ENCODE measurements at places on chromosomes 5 and 9. TPM values are rescaled to one million over a fixed set of nuclear protein-coding genes. Genes with fewer than 3 reads are reported as not detected.

DNA sequence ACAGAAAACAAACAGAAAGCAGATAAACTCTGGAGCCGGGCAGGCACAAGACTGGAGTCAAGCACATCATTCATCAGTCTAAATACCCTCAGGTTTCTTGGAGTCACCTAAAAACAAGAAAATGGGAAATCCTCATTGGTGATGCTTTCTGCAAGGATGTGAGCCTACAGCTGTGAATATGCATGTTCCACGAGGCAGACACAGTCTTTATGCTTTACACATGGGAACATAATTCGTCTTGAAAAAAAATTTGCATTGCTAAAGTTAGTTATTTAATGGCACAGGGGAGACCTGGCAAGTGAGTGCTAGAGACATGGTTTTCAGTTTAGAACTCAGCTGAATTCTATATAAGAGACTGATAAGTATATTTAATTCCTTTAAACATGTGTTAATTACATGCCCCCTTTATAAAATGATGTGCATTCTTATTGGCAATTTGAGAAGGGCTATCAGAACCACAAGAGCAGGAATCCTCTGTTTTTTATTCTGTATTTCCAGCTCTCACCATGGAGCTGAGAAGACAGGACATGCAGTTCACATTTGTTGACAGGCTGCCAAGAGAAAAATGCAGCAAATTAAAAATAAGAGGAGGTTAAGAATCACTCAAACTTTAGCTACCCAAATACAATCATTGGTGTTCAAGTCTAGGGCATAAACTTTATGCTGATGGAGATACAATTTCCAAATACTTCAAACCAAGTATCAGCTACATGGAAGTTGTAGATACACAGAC lies 438.0 kb upstream of the MPDZ start:
- no peaks in the 10 kb centered on the region for H3K4me1 ChIP-seq
- H3K4me3 ChIP-seq, result no peak overlapping the region
- H3K27me3 ChIP-seq, result no peaks in the 10 kb centered on the region
- no peak overlapping the region for H3K27ac ChIP-seq

The ANKRD31 gene
- 0.15 TPM for total RNA-seq

DNA sequence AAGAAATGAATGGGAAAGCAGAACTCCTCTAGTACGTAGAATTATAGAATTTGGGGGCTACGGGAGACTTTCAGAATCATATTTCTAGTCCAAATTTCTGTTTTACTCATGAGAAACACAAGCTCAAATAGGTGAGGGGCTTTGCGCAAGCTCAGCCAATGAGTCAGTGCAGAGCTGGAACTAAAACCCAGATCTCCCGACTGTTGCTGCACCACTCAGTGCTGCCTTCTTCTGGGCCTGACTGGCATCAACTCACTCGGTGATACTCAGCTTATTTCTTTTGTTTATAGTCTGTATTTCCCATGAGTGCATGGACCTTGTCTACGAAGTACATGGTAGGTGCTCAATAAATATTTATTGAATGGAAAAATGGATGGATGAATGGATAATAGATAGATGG lies 280.2 kb downstream of the CDK5RAP2 start:
- H3K27ac ChIP-seq, result no peak overlapping the region
- H3K4me1 ChIP-seq, result no peaks in the 10 kb centered on the region
- no peaks in the 10 kb centered on the region for H3K27me3 ChIP-seq
- no peak for DNase-seq
- no peak overlapping the region for H3K4me3 ChIP-seq

DNA sequence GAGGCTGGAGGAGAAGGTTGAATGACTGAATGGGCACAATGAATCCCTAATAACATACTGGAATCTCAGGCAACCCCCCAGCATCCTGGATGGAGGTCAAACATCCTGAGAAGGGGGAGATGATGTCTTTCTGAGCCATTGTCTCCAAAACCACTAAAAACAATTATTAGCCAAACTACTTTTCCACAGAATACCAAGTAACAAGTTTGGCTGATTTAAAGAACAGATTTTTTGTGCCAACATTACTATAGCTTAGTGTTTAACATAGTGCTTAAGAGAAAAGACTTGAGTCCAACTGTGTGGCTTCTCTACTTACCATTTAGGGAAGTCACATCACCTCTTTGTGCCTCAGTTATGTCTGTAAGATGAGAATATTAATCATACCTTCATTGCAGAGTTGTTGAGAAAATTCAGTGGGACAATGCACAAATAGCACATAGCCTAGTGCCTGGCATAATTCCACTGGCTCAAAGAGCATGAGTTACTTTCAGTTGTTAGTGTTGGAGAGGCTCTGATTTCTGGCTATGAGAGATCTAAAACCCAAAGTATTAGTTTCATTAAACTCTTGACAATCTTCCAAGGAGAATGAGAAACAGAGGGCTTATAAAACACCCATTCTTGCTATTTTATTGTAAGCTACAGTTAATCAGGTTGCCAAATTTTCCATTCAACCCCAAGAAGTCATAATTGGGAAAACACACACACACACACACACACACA lies 111.3 kb upstream of the NR3C1 start:
- no peak overlapping the region for H3K27ac ChIP-seq
- no peaks in the 10 kb centered on the region for H3K36me3 ChIP-seq
- no peak for DNase-seq
- no peak overlapping the region for H3K4me3 ChIP-seq
- H3K4me1 ChIP-seq, result no peaks in the 10 kb centered on the region

The ZNF782 gene
- total RNA-seq, result 7.4 TPM

DNA sequence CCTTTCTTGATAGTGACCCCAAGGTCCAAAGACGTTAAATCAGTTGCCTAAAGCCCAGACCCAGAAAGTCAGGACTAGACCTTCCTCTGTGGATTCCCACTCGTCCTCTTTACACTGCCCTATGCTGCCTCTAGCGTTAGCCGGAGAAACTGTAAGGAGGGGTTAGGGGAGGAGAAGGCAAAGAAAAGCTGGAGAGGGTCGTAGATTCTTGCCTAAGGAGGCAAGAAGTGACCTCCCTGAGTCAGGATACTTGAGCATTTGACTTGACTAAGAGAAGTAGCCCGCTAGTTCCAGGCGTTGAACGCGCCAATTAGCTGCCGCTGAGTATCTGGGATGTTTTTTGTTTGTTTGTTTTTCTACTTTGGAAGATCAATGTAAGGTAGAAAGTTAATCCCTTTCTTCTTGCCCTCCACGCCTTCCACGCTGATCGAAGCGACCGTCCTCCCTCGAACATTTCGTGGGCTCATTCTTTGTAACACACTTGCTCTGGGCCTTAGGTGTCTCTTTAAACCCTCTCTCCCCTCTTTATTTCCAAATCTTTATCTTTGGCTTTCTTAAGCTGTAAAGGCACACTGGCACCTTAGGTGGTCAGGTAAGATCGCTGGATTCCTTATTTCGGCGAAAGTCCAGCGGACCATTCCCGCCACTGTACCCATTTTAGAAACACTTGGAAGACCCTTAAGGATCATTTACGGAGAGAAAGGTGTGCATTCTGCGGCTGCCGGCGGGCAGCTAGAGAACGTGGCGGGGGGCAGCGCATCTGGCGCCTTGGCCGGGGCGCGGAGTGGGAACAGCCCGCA lies 5.1 kb upstream of the RGMB start:
- DNase-seq, result no peak
- H3K4me3 ChIP-seq, result no peak overlapping the region
- peaks cover 42% of the 10 kb centered on the region for H3K4me1 ChIP-seq
- no peaks in the 10 kb centered on the region for H3K36me3 ChIP-seq

GRCh38 chr5:30106596-30106995 lies 1086.9 kb upstream of the CDH6 start:
- H3K36me3 ChIP-seq, result no peaks in the 10 kb centered on the region
- H3K4me3 ChIP-seq, result no peak overlapping the region
- no peak overlapping the region for H3K27ac ChIP-seq

DNA sequence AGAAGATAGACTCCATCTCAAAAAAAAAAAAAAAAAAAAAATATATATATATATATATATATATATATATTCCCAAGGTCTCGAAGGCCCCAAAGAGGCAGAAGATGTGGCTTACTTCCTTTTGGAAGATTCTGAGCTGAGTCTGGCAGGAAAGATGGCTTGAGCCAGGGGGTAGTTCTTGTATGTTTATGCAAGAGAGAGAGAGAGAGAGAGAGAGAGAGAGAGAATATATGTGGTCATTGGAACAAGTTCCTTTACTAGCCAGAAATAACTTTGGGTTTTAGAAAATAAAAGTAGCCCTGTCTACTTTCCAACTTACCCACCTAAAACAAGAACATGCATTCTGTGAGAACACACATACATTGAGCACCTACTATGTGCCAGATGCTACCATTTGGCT lies 17.6 kb downstream of the NCS1 start:
- H3K4me1 ChIP-seq, result peaks cover 4% of the 10 kb centered on the region
- H3K4me3 ChIP-seq, result no peak overlapping the region
- no peak overlapping the region for H3K27ac ChIP-seq
- no peak for DNase-seq

DNA sequence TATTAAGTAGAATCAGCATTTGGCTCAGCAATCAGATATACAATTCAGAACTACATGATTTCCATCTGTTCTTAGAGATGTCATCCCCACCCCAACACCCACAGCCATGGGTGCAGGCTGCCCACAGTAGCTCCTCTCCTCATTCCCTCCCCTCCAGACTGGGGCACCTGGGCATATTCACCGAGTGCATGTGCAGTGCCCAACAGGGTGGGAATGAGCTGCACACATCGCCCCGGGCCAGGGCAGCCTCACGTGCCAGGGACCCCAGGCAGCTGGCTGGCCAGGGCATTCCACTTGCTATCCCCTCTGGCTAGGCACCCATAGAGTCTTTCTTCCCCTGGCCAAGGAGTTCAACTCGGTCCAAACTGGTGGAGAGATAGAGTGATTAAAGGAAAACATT lies 461.9 kb upstream of the NUDT12 start:
- no peaks in the 10 kb centered on the region for H3K27me3 ChIP-seq
- H3K4me3 ChIP-seq, result no peak overlapping the region
- no peaks in the 10 kb centered on the region for H3K4me1 ChIP-seq
- no peak for DNase-seq

The FOXD4L3 gene
- total RNA-seq, result not detected

The PCAT7 gene
- not detected for total RNA-seq

DNA sequence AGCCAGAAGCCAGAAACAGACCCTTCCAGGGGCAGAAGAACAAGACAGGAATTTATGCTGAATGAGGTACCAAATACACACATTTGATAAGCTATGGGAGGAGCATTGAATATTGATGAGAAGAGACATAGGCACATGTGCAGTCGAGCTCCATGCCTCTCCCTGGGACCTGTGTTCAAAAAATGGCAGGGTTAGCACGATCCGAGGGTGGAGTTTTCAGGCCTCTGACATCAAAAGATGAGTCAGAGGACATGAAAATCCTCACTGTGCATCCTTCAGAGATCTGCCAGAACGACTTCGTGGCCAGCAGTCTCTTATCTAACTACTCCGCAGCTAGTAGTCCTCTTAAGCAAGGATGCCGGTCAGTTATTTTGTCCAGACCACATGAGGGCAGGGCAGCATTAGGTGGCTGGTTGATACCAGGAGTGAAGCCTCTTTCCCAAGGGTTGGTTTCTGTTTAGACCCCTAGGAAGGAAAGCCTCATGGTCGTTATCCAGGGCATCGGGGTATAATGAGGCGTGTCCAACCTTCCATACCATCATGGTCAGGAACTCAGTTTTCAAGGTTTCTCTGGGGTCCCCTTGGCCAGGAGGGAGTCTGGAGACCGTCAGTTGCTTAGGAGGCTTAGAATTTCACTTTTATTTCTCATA lies 11.6 kb upstream of the CMBL start:
- H3K4me1 ChIP-seq, result no peaks in the 10 kb centered on the region
- no peaks in the 10 kb centered on the region for H3K36me3 ChIP-seq
- H3K27ac ChIP-seq, result no peak overlapping the region

GRCh38 chr9:111076042-111076441 lies 37.8 kb upstream of the LPAR1 start:
- no peak overlapping the region for H3K27ac ChIP-seq
- H3K4me1 ChIP-seq, result no peaks in the 10 kb centered on the region
- no peak overlapping the region for H3K4me3 ChIP-seq
- no peaks in the 10 kb centered on the region for H3K27me3 ChIP-seq
- H3K36me3 ChIP-seq, result no peaks in the 10 kb centered on the region

DNA sequence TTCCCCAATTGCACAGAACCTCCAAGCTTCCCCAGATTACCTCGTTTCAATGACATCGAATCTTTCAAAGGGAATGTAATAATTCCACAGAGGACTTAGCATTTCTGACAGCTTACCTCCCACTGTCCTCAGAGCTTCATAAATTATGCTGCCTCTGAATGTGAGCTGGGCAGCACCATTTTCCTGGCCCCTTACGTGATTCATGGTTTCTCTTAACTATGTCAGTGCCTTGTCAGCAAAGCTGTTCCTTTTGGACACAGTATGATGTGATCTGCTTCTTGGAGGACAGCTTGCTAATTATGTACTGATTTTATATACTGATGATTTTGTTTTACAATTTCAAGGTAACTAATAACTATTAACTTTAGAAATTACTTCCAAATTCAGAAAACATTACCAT lies 27.7 kb upstream of the SSBP2 start:
- no peaks in the 10 kb centered on the region for H3K36me3 ChIP-seq
- peak overlapping the region; percentile 38 for H3K4me3 ChIP-seq
- no peaks in the 10 kb centered on the region for H3K27me3 ChIP-seq
- no peak for DNase-seq
- peak overlapping the region; percentile 67 for H3K27ac ChIP-seq

The DMGDH gene
- 0.43 TPM for total RNA-seq

The TRIP13 gene
- 0.45 TPM for total RNA-seq

GRCh38 chr9:76552751-76553455 lies 93.9 kb downstream of the GCNT1 start:
- H3K27me3 ChIP-seq, result no peaks in the 10 kb centered on the region
- no peak overlapping the region for H3K4me3 ChIP-seq
- DNase-seq, result no peak
- no peak overlapping the region for H3K27ac ChIP-seq
- no peaks in the 10 kb centered on the region for H3K4me1 ChIP-seq

DNA sequence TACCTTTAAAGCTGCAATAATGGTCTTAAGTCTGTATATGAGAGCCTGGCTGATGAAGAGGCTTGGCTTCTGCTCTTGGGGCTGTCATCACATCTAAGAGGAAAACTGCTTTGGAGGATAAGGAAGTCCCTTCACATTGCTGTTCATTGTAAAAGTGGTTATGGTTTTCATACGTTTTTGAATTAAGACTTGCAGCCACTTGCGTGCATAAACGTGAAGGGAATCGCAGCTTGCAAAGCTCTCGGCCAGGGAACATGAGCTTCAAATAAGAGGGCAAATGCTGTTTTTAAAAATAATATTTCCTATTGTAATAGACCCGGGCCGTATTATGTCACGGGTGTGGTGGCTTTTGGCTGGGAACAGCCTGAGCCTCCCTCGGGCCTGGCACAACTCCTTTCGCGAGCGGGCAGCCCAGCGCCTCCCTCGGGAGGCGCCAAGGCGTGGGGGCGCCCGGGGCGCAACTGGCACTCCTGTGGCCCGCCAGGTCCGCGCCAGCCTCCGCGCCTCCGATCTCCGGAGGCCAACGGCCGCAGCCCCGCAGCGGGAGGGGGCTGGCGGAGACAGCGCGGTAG lies 538 bp upstream of the ARHGEF28 start:
- H3K36me3 ChIP-seq, result no peaks in the 10 kb centered on the region
- peaks cover 11% of the 10 kb centered on the region for H3K4me1 ChIP-seq
- no peak overlapping the region for H3K27ac ChIP-seq
- no peak for DNase-seq

Data from natural killer cell (primary cell).